NAMALWA (cell line): ENCODE measurements at places on chromosomes 1 and 21.

GRCh38 chr1:151715726-151716404 is 738 bp downstream of the CELF3 start:
- DNase-seq: peak; percentile 60

DNA sequence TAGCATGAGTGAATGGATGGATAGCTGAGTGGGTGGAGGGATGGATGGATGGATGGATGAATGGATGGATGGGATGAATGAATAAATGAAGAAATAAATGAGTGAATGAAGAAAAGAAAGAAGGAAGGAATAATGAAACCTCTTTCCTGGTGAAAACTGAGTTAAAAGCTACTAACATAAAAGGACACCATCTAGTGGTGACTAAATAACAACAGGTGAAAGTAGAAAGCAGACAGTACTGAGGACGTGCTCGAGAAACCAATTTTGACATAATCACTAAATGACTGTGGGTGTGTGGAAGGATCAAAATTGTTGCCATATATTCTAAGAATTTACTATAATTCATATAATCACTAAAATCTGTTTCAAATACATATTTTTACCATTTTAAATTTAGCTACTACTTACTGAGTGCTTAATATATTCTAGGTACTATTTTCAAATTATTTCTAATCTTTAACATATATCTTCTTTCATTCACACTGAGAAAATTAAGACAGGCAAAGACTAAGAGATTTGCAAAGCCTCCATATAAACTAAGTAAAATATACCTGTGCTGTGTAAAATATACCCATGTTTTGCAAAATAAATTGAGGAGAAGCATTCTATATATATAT is 522.9 kb downstream of the LRRIQ3 start:
- DNase-seq: peak; percentile 43

DNA sequence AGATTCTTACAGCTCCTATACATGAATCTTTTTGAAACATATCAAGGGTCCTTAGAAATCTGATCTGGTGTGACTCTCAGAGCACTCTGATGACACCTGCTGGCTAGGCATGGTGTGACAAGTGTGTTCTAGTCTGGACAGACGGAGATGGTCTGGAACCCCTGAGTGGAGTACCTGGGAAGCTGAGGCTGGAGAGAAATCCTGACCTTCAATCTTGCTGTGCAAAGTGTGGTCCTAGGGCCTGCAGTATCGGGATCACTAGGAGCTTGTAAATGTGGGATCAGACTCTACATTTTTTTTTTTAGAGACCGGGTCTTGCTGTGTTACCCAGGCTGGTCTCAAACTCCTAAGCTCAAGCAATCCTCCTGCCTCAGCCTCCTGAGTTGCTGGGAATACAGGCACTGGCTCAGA is 78.6 kb upstream of the SOD1 start:
- DNase-seq: peak; percentile 85

GRCh38 chr21:22476726-22477646 is 1478.8 kb downstream of the NCAM2 start:
- DNase-seq: no peak

DNA sequence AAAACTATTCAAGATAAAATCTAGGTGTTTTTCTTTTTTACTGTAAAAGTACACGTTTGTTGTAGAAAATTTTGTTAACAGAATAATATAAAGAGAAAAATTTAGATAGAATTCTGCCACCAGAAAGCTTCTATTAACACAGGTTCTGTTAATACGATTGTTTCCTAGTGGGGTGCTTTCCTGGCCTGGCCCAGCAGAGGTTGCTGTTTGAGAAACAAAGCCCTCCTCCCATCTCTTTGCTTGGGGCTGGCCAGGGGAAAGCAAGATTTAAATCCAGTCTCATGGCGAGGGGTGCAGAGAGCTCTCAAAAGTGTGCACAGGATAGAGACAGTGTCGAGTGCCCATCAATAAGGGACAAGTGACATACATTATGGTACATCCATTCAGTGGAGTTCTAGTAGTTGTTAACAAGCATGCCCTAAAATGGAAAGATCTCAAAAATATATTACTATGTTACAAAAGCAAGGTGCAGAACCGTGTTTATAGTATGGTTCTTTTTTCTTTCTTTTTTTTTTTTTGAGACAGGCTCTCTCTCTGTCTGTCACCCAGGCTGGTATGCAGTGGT is 14.6 kb upstream of the ACBD3 start:
- peak; percentile 69 for DNase-seq

DNA sequence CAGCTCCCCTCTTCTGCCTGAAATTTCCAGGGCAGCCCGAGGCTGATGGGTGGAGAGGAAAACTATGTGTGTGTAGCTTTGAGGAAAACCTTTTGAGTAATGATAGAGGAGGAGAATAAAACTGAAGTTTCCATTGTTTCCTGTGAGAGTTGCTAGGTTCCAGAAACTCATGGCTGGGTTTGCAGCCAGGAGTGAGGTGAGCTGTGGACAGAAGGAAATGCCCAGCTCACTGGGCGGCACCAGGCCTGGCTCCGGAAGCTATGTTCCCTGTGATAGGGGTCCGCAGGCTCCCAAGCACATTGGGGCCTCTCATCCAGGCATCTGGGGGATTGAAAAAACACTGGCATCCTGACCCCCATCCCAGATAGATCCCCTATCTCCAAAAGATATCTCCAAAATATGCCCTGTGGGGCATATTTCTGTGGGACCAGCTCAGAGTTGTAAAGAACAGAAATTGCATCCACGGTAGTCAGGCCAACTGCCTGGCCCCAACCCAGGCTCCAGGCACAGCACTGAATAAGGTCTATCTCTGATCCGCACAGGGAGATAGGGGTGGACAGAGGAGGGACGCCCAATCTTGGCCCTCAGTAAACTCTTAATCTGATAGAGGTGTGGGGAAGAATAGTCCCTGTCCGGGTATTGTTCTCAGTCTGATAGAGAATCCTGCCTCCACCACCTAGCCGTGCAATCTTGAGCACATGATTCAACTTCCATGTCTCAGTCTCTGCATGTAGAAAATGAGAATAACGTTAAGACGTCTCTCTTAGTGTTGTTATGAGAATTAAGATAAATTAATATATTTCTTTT is 1.8 kb upstream of the HSPG2 start:
- DNase-seq: no peak

DNA sequence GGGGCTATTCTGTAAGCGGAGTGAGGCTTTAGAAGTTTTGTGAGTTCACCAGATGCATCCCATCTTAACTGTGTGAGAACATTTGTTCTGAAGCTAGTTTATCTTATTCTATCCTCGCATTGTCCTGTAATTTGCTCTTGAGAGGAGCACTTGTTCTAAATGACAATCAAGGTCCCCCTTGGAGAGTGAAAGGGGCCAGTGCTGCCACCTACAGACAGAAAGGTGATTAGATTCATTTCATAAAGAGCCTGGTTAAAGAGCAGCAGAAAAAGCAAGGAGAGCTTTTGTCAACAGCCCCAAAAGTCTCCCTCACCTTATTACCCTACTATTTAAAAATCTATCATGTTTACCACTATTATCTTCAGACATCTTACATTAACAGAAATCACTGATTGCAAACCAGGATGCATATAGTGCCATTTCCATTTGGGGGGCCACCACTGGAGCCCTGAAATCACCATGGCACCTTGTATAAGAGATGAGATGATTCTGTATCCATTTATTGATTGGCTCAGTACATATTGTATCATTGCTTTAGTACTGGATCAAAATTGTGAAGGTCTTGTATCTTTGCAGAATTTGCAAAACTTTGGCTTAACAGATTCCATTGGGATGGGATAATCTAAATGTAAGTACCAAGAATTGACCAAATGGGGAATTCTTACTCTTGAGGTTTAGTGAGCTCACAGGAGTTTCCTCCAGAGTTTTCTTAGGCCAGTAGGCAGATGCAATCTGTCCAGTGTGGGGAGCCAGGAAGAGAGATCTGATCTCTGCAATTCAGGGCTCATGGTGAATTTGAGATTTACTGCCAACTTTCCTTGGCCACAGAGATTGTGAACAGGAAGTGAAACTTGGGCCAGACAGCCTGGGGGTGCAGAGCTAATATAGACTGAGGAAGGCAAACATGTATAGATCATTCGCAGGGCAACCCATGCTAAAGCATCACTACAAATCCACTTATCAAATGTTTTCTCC is 64.3 kb upstream of the TRABD2B start:
- DNase-seq: peak; percentile 67

GRCh38 chr21:30251781-30252180 is 31.0 kb downstream of the KRTAP24-1 start:
- no peak for DNase-seq

GRCh38 chr1:208187499-208188041 is 56.6 kb downstream of the PLXNA2 start:
- no peak for DNase-seq

DNA sequence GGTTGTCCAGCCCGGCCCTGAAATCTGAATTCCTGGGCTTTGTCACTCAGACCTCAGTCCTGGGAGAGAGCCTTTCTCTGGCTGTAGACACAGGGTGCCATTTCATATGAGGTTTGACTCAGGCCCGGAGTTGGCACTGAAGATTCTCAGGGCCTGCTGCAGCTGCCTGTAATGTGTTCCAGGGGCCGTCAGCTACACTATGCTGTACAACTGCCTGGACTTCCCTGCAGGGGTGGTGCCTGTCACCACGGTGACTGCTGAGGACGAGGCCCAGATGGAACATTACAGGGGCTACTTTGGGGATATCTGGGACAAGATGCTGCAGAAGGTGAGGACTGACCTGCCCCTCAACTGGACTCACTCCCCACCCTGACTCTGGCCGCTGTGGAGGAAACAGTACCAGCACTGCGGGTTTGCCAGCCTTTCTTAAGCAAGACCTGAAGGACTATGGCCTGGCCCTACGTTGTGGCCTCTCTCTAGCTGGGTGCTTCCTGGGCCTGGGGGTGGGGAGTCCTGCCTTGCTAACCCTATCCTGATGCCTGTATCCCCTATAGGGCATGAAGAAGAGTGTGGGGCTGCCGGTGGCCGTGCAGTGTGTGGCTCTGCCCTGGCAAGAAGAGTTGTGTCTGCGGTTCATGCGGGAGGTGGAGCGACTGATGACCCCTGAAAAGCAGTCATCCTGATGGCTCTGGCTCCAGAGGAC is 18.9 kb downstream of the FAAH start:
- no peak for DNase-seq

- no peak for DNase-seq
Measured at GRCh38 chr21:31555741-31556191, 103.7 kb upstream of the SOD1 start.

- DNase-seq: no peak
Measured at GRCh38 chr1:207754974-207755700, 3.3 kb downstream of the CD46 start.

GRCh38 chr21:33866826-33867225 is 48.8 kb downstream of the ATP5PO start:
- no peak for DNase-seq

- DNase-seq: no peak
Measured at GRCh38 chr1:108780937-108781574, 34.6 kb downstream of the STXBP3 start.

DNA sequence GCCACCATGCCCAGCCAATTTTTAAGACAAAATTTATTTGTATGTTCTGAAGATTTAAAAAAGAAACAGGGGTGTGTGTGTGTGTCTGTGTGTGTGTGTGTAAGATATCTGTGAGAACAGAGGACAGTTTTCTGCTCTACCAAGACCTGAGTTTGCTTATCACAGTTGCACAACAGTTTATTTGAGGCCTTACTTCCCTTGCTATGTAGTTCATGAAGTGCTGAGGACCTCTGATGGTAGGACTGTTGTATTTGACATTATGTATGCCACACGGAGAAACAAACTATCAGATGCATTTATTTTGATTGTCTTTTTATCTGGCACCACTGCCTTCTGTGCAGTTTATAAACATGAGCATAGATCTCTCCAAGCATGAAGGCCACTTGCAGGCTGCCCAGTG is 355.2 kb downstream of the PBX1 start:
- no peak for DNase-seq

- DNase-seq: no peak
Measured at GRCh38 chr1:244216836-244217235, 165.8 kb downstream of the ZBTB18 start.

- DNase-seq: no peak
Measured at GRCh38 chr1:233269656-233270055, 25.9 kb downstream of the PCNX2 start.

GRCh38 chr21:28385845-28386244 is 606.8 kb downstream of the LTN1 start:
- DNase-seq: no peak

DNA sequence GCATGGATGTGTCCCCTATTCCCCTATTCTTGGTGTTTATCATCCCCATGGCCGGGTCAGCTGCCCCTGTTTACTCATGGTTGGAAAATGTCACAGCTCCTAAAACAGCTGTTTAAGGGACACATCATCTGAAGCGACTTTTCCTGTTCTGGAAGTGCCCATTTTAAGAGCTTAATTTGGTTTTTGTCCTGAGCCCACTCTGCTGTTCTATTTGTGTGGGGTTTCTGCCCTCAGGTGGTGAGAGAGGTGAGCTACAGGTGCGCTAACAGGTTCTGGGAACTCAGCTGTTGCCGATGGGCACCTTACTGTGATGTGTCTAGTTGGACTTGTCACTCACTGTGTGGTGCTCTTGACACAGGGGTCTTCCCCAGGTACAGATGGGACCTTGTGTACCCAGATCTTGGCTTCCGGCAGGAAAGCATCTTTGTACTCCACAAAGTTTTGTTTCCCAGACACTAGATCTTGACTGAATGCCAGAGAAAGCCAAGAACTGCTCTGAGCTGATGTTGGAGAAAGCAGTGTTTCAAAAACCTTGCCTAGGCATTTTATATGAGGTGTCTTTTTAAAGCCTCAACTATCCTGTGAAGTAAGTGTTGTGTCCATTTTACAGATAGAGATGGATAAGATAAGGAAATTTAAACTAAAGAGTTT is 59.0 kb upstream of the CD1D start:
- DNase-seq: peak; percentile 68
